ENCODE measurements at places on chromosomes 1 and 21. TPM values are rescaled to one million over a fixed set of nuclear protein-coding genes. Genes with fewer than 3 reads are reported as not detected.

Gene RAB25
- not detected for total RNA-seq

Gene TSEN15
- 28.1 TPM for total RNA-seq

Gene GUCA2A
- not detected for total RNA-seq

Gene MPL
- 0.23 TPM for total RNA-seq

Gene OR10Z1
- not detected for total RNA-seq

Gene UROD
- total RNA-seq, result 70.6 TPM

Gene FNDC10
- total RNA-seq, result 8.3 TPM

Gene ARTN
- 0.46 TPM for total RNA-seq

Gene SLAMF7
- not detected for total RNA-seq

Gene PODN
- total RNA-seq, result 1.2 TPM

Gene ADORA3
- 3.0 TPM for total RNA-seq

Gene DTL
- 5.5 TPM for total RNA-seq

Gene TTC34
- 0.46 TPM for total RNA-seq

Gene CCDC181
- total RNA-seq, result 15.2 TPM

Gene SHISA4
- total RNA-seq, result 48.0 TPM

Gene FCRL4
- total RNA-seq, result not detected

Gene C1QA
- total RNA-seq, result 17.5 TPM

Gene SIM2
- 0.46 TPM for total RNA-seq

Gene TP73
- 0.92 TPM for total RNA-seq

Gene HJV
- 0.23 TPM for total RNA-seq

Gene CLCA1
- not detected for total RNA-seq

Gene FCRL1
- total RNA-seq, result 0.23 TPM

Gene GRHL3
- 0.23 TPM for total RNA-seq

Gene SMAP2
- total RNA-seq, result 46.8 TPM

Gene HAO2
- total RNA-seq, result not detected

Gene KRTAP19-1
- total RNA-seq, result not detected

Gene AIRE
- 0.23 TPM for total RNA-seq

Gene USP33
- total RNA-seq, result 189 TPM

Gene COL24A1
- total RNA-seq, result 3.2 TPM

Gene GSTM2
- 33.0 TPM for total RNA-seq

Gene MROH9
- total RNA-seq, result not detected

Gene CGN
- 3.2 TPM for total RNA-seq

Gene TNFRSF1B
- 3.9 TPM for total RNA-seq

Gene S100A13
- total RNA-seq, result 15.0 TPM

Gene C8B
- not detected for total RNA-seq

Gene OVAAL
- total RNA-seq, result not detected

Gene PTPRU
- 39.7 TPM for total RNA-seq

Gene IQGAP3
- total RNA-seq, result 3.5 TPM

Data from diencephalon (tissue), 1 donor.